ENCODE measurements at places on chromosomes 12 and 14.

DNA sequence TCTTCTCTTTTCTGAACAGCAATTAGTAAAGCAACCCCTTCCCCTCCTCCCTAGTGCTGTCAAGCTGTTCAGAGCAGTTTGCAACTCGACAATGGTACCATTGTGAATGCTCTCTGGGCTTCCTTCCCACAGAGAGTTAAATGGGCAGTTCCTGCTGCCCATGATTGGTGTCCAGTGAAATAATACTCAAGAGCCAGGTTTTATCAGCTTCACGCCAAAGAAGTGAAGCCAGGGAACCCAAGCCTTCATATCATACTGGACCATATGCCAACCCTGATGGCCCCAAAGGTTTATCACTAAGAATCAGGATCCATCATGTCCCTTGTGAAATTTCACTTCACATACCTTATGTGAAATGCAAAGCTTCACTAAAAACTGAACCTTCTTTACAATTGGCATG, 24.7 kb downstream of the INSM2 start:
- peak; percentile 58 for DNase-seq

GRCh38 chr12:111864913-111865312, 22.9 kb downstream of the MAPKAPK5 start:
- DNase-seq, result no peak

GRCh38 chr12:80794551-80794950, 77.8 kb downstream of the MYF5 start:
- no peak for DNase-seq

- DNase-seq, result no peak
These were observed 26.1 kb downstream of the JDP2 start for GRCh38 chr14:75453817-75454434.

DNA sequence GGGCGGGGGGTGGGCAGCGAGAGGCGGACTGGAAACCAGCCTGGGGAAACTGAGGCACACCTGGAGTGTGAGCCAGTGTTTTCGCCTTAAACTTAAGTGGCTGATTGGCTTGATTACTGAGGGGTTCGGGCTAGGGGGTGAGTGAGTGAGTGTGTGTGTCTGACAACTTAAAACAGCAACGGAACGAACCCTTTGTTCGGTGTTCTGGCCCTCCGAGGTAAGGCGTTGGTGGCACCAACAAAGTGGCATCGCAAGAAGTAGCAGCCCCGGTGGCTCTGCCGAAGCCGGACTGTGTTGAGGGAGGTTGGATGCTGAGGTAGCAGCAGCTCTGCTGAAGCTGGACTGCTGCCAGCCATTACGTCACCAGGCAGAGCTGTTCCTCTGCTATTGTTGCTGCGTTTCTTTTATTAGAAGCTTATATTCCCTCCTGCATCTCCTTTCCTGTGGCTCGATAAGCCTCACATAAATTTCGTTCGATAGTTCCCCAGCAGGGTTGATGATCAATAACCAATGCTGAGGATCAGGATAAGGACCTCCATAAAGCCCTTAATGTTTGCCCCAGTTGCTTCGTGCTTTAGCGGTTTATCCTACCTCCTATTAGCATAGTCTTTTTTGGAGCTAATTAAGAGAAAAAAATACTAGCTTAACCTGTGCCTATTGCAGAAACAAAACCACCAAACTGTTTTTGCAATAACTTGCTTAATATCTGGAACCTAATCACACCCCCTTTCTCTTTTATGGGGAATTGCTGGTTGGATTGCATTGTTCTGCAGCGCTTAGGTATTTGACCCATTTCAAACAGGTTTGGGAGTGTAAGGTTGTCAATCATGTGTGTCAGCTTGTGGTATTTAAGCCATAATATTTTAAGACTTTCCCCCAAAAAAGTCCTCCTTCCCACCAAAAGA, 1.3 kb downstream of the GPR137C start:
- DNase-seq, result peak; percentile 94

GRCh38 chr14:54650959-54651351, 84.0 kb downstream of the SAMD4A start:
- DNase-seq, result no peak

DNA sequence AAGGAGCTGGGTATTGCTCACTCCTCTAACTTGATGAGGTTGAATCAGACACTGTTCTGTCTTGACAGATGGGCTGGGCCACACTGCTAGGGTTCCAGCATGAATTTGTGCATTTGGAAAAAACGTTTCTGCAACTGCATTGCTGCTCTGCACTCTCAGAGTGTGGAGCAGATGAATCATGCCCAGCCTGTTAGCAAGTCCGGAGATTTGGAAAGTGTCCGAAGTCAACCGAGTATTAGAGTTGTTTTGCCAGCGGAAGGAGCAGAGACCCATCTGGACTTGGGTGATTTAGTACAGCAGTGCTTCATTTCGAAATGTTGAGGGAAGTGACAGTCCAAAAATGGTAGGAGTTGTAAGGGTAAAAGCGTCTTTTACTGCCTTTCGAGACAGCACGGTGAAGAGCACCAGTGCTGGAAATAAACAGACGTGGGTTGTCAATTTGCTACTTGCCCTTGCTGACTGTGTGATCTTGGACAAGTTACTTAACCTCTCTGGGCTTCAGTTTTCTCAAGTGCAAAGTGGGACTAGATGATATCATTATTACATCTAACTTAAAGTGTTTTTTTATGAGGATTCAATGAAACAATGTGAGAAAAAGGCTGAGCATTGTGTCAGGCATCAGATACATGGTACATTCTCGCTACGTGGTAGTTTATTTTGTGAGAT, 139.5 kb downstream of the CHST11 start:
- DNase-seq, result no peak

DNA sequence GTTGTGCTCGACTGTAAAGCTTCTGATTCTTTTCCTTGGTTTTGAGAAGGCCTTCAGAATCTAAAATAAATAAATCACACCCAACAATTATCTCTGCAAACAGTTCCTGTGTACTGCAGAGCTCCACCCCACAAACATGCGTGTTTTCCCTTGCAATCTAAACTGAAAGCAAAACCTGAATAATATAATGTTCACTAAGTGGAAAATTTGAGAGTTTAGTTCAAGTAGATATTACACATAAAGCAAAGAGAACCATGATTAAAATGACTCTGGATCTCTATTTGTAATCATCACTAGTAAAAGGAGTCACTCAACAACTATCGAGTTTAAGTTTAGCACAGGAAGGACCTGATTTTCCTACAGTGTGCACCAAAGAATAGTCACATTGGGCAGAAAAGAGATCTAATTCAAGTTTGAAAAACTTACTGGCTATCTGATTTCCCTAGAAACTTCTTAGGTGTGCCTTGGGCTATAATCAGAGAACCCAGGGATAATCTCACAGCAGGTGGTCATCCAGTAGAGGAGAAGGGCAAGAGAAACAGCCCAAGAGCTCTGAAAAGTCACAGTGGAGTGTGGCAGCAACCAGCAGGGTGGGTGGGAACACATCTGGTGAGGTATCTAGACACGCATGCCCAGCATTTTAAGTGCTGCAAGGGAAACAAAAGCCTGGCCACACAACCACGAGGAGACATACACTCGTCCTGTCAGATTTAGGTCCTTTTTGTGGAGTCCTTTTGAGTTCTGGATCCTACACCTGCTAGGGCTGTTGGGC, 25.4 kb downstream of the ATG14 start:
- DNase-seq, result peak; percentile 76

GRCh38 chr14:104467641-104468040, 111.9 kb upstream of the C14orf180 start:
- no peak for DNase-seq

DNA sequence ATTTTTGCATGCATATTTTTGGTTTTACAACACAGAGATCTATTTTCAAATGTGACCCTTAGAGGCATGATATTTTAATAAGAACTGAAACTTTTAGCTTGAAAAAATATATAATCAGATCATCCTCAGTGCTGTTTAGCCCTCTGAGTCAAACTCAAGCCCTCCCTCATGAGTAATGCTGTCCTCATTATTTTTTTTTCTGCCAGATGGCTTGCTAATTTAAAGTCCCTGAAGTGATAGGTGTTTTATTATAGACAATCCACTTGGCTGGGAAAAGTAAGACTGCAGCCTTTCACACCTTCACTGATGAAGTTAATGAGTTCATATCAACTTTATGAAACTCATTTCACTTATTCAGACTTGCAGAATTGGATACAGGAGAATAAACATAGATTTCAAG, 227.7 kb downstream of the SLC16A7 start:
- DNase-seq, result no peak

- DNase-seq, result no peak
These were observed 645.6 kb upstream of the TMEM132C start for GRCh38 chr12:127621366-127621765.

DNA sequence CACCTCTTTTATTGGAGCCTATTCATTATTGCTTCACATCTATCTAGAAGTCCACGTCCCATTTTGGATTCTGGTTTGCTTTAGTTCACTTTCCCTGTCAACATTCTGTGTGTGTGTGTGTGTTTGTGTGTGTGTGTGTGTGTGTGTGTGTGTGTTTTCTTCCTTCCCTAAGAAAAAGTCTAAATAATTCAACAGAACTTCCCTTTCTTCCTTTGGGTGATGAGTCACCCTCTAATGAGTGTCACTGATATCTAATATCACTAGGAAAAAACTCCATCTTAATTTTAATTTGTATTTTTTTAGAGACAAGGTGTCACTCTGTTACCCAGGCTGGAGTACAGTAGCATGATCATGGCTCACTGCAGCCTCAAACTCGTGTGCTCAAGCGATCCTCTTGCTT, 234.2 kb downstream of the TTC8 start:
- DNase-seq, result no peak

GRCh38 chr12:107126796-107127481, 33.6 kb upstream of the CRY1 start:
- no peak for DNase-seq

GRCh38 chr12:32296567-32296966, 102.8 kb upstream of the FGD4 start:
- DNase-seq, result no peak

DNA sequence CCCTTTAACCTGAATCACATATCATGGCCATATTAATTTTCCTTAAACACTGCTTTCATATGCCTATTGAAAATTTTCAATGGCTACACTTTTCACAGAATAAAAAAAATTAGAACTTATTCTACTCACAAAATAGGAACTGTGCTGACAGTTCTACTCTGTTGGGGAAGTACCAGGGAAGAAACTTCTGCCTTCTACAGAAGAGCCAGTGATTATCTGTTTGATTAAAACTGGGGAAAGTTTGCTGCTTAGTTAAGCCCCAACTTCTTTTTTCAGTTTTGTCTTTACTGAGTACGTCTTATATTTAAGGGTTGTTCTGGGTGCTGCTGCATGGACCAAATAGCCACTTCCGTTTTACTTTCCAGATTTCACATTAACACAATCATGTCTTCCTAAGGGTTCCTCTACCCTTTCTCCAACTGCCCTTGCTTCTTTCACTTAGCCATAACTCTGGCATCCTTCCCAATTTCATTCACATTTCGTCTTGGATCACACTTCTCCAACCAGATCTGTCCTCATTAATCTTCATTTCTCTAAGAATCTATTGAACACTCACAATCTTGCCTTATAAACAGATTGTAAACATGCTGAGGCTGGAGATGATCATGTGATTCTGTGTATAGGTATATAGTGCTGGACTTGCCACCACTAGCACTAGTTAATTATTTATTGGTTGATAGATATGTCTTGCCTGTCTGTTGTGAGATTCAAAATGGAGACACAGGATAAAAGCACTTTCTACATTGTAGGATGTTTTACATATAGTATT, 1.9 kb upstream of the SEL1L start:
- DNase-seq, result no peak

DNA sequence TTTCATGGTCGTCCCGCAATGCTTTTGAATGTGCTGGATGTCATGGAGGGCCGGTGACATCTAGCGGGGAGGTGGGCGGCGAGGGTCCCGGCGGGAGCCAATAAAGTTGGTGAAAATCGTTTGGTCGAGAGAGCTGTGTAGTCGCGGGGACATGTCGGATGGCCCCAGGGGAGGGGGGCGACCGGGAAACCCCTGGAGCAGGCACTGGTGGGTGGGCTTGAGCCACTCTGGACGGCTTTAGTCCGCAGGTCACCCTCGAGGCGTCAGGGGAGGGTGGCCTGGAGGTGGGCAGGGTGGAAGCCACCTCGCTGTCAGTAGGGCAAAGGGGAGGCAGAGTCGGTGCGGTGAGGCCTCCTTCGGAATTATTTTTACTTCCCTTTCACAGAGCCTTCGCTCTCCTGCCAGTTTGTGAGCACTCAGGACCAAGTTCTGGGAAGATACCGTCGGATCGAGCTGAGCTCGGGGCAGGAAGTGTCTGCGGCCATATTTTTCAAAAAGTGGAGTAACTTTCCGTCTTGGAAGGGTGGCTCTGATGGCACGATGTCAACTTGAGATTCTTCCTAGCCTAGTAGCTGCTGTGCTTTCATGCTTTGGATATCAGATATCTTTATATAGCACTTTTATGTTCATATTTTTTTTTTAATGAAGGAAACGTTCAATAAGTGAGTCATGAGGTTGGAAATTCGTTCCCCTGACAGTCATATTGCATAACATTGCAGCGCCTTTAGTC, 28.2 kb downstream of the WBP11 start:
- DNase-seq, result peak; percentile 80

- peak; percentile 33 for DNase-seq
These were observed 1.8 kb downstream of the VRK1 start for GRCh38 chr14:96798956-96799355.

Data from erythroblast (primary cell).